ENCODE measurements at places on chromosomes 2 and 18.

- peak; percentile 72 for DNase-seq
Measured at GRCh38 chr2:108583903-108584520, 49.7 kb downstream of the LIMS1 start.

- no peak for DNase-seq
Measured at GRCh38 chr2:73979021-73979420, 5.7 kb upstream of the TET3 start.

DNA sequence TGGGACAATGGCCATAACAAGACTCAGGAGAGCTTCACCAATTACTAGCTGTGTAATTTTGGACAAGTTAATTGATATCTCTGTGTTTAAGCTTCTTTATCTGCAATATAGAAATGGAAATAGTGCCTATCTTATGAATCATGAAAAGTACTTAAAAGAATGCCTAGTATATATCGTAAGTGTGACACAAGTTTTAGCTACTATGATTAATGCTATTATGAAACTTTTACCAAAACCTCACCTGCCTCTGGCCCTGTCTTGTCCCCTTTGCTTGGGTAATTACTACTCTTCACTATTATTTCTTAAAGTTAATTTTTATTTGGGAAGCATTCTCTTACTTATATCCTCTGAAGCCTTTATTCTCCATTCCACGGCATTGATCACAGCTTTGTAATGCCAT is 75.0 kb upstream of the NETO1 start:
- no peak for DNase-seq

GRCh38 chr2:57373530-57373929 is 673.1 kb upstream of the VRK2 start:
- no peak for DNase-seq

DNA sequence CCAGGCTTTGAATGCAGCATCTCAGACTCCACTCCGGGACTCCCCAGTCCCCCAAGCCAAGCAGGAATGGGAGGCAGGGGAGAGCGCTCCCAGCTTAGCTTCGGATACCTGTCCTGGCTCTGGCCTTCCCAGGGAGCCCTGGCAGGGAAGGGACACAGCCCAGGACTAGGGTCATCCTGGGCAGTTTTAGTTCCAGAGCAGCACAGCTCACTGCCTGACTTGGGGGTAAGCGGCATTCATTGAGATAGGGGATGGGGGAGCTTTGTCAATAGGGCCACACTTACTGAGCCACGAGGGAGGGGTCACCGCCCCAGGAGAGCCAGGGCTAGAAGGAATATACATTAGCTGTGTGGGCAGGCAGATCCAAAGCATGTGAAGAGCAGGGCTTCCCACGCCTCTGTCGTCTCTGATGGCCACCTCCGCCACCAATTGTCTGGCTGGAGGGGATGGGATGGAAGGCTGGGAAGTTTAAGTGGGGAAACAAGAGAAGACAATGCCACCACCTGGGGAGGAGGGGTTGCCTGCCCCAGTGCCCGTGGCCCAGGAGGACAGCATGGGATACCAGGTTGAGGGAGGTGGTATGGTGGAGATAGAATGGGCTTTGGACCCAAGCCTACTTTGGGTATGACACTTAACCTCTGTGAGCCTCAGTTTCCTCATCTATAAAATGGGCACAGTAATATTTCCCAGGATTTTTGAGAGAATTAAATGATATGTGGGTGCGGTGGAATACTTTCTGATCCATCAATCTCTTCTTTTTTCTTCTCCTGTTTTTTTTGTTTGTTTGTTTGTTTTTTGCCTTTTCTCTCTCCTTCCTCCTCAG is 40.2 kb downstream of the SCTR start:
- no peak for DNase-seq

DNA sequence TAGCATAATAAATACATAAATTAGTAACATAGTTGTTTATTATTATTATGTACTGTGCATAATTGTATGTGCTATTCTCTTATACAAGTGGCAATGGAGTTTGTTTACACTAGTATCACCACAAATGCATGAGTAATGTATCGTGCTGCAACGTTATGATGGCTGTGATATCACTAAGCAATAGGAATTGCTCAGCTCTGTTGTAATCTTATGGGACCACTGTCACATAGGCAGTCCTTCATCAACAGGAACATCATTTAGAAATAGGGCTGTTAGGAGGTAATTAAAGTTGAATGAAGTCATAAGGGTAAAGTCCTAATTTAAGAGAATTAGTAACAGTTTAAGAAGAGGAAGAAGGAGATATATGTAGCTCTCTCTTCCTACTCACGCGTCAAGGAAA is 33.8 kb downstream of the TEX51 start:
- no peak for DNase-seq

DNA sequence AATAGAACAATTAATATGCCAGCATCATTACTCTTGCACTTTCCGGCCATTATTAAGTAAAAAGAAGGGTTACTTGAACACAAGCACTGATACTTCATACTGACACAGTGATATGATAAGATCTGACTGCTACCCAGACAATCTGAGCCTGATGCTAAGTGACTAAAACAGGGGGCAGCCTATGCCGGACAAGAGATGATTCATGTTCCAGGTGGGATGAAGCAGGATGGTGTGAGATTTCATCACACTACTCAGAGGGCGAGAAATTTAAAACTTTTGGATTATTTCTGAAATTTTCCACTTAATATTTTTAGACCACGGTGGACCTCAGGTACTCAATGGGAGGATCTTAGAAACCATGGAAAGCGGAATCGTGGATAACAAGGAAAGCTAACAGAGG is 61.7 kb downstream of the LIPG start:
- DNase-seq: no peak

GRCh38 chr18:68178921-68179320 is 536.0 kb downstream of the TMX3 start:
- DNase-seq: no peak

- no peak for DNase-seq
Measured at GRCh38 chr18:24913507-24914170, 438.3 kb downstream of the ZNF521 start.
